ENCODE measurements at places on chromosomes 6 and 20. TPM values are rescaled to one million over a fixed set of nuclear protein-coding genes. Genes with fewer than 3 reads are reported as not detected.

SIM1 gene
- not detected for total RNA-seq

TSPO2 gene
- total RNA-seq = not detected

- DNase-seq = no peak
Observed at GRCh38 chr6:13248994-13249393, 79.3 kb downstream of the TBC1D7 start.

DNA sequence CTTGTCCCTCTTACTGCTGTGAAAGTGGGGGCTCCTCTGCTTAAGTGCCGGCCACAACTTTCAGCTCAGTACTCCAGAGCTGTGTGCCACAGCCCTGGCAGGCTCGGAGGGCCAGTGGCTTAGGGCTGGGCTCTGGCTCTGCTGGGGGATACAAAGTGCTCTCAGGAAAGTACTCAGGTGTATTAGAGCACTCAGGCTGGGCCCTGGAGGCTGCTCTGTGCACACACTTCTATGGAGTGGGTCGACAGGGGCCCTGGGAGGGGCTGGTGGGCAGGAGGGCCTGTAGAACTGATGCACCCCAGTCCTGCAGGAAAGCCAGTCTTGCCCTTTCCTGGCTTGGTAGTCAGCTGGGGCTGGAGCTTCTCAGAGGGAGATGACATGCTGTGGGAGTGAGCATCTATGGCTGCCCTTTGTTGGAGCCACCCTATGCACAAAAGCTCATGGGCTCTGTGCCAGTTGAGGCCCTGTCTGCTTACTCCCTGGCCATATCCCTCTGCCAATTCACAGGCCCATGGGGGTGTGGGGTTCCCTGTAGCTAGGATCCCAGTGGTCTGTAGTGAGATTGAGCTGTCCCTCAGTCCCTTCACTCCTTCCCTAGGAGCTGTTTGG, 22.0 kb downstream of the CENPW start:
- no peak for DNase-seq

DNA sequence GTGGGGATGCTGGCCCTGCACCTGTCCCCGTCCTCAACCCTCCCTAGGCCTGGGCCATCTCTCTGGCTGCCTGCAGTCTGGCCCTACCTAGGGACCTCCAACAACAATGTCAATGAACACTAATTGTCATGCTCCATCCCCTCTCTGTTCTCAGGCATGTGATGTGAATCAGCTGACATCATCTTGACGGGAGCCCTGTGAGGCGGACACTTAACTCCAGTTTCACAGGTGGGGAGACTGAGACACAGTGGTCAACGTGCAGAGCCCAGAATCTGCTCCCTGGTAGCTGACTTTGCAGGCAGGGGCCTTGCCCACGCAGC, 762 bp upstream of the TCEA2 start:
- DNase-seq = no peak

GRCh38 chr6:169950558-169950957, 199.1 kb downstream of the ERMARD start:
- no peak for DNase-seq

Data from thoracic aorta (tissue), 2 donors.